Cortex of kidney (tissue), 1 donor: ENCODE measurements at places on chromosomes 3 and 15.

DNA sequence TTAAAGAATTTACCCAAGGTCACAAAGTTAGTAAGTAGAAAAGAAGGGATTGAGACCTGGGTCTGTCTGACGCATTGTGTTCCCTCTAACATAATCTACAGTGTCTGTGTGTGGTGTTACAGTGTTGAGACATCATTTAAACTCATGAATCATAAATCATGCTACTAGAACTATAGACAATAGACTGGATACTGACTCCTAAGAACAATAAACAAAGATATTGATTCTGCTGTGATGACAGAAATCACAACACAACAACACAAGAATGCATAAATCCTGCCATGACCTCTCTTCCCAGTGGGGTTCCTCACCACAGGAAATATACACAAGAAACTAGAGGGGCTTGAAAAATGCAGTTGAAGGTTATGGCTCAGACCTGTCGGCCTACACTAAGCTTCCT is 44.3 kb downstream of the TRIM69 start:
- no peak for DNase-seq

- no peak for DNase-seq
Measured at GRCh38 chr3:192993411-192993810, 75.8 kb upstream of the MB21D2 start.

GRCh38 chr3:40908612-40909011 is 290.7 kb upstream of the CTNNB1 start:
- DNase-seq: no peak

GRCh38 chr15:45657764-45658545 is 23.1 kb downstream of the SQOR start:
- DNase-seq: no peak

DNA sequence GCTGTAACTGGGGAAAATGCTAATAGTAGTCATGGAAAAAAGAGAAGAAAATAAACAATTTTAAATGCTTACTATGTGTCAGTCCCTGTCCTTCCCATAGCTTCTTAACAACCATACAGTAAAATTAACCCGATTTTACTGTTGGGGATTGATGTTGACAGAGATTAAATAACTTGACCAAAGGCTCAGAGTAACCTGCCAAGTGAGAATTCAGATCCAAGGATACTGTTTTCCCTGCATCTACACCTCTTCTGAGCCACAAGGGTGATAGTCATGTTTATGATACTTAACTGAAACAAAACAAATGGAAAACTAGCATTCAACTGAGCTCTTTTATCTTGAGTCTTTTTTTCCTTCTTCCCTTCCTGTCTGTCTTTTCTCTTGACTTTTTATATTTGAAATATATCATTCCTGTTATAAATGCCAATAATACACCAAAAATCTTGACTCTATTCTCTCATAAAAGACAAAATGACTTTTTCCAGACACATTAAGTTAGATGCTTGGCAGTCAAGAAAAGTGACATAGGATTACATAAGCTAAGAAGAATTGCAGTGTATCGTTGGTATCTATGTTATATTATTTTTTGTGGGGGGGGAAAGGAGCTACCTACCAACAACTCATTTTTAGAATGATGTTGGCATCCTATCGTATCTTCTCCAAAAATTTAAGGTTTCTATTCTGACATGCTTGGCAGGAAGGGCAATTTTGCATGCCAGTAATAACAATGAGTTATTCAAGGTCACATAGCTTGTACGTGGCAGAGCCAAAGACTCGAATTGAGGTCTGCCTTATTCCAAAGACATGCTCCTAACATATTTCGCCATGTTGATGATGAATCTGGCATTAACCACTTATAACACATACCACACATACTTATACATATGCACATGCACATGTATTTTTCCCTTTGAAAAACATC is 306.6 kb upstream of the KCNH8 start:
- DNase-seq: no peak

DNA sequence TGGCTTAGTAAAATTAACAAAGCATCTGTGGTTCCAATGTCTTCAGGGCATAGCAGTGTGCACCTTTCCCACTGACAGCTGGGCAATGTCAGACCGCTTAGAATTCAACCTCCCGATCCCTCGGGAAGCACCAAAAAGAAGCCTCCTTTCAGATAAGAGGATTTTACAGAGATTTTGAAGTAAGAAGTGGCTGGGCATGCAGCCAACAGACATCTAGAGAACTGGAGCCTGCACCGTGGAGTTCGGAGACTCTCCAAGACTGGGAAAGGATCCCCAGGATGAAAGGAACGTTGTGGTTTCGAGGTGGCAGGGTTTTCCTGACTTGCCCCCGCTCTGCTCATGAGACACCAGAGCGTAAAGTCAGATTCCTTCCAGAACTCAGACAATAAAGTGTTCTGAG is 5.3 kb downstream of the FAM174B start:
- DNase-seq: no peak

DNA sequence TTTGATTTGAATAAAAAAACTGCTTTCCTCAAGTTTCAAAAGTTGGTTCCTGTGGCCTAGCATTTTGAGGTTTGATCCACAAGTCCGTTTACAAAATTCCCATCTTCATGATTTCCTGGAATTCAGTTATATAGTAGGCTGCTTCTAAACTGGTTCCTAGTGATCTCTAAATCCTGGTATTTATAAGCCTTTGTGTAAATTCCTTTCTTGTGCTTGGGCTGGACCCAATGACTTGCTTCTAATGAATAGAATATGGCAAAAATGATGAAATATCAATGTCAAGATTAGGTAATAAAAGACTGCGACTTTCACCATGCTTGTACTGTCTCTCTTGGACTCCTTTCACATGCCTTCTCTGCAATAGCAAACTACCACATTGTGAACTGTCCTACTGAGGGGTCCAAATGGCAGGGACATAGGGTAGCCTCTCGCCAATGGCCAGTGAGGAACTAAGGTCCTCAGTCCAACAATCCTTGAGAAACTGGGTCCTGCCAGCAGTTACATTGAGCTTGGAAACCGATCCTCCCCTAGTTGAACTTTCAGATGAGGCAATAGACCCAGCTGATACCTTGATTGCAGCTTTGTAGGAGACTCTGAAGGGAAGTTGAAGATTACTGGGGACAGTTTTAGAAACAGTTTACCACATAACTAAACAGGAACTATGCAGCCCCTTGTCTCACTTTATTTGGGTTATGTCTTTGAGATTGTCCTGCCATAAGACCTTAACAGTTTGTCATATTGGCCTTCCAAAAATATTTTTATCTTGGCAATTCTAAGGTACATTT is 303.9 kb upstream of the TBC1D5 start:
- DNase-seq: no peak

DNA sequence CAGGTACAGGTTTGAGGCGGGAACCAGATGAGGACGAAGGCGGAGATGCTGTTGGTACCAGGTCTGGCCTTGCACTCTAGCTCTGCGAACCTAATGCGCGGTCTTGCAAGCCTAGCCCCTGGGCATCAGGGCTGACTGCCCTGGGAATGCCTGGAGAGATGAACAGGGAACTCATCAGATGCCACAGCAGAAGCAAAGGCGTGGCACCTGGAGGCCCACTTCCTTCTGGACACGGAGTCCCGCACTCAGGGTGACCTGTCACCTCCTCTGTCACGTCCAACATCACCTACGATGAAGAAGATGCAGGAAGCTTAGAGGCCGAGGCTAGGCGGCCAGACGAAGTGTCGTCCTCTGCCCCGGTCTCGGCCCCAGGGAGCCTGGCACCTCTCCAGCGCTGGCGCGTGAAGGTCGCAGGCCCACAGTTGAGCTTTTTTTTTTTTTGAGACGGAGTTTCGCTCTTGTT is 9.4 kb downstream of the RPLP1 start:
- no peak for DNase-seq

DNA sequence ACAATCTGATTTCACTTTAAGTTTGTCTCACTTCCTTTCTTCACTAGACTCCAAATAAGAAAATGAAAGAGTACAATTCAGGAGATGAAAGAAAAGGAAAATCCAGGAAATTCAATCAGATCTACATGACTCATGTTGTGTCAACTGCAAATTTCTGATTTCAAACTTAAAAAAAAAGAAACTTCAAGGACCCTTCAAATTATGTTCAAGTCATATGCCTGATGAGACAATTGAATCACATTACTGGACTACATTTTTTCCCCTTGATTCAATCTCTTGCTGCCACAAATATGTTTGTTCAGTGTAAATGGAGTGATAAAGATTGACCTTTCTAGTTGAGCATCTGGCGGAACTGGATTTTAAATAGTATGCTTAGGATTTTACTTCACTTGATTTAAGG is 37.4 kb downstream of the FRMD5 start:
- no peak for DNase-seq

- no peak for DNase-seq
Measured at GRCh38 chr15:42592716-42593115, 17.3 kb downstream of the STARD9 start.

DNA sequence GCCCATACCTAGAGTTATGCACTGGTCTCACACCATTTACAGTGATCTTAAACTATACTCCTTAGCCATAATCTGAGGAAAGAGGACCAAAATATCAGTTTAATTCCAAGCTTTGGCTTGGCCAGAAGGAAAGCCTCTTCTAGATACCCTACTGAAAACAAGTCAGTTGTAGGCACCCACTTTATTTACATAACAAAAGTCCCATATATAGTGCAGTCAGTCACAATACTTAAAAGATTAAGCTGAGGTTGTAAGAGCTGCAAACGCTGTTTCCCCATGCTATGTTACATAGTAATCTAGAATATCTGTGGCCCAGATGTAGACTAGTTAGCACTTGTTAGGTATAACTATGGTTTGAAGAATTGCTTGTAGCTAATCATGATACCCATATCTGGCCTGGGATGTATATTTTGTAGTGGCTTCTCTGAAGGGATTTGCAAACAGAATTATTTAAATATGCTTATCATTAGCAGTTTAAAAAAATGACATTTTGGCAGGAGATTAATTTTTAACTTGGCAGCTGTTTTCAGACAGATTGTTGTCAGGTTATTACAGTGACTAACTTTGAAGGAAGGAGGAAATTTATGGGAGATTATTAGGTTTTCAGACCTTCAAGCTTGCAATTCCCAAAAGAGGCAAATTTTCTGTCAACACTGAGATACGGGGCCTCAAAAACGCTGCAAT is 160.4 kb upstream of the SLC2A2 start:
- DNase-seq: no peak

DNA sequence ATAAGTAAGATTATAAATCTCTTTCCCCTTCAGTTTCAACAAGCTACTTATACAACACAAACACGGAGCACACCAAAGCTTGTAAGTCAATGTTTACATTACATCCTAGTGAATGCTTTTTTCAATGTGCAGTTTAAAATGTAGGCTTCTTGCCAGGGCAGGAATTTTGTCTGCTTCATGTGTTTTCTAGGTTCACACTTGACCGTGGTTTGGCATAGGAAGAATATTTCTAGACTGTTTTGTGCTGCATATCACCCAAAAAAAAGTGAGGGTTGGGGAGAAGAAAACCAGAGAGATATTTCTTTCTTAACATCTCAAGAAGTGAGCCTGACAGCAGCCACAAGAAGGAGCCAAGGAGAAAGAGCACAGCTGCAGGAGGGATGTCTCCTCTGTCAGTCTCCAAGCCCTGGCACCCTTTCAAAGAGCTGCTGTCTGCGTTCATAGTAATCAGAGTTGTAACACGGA is 255.8 kb downstream of the MEIS2 start:
- DNase-seq: no peak

GRCh38 chr15:65836665-65837064 is 32.6 kb upstream of the RAB11A start:
- DNase-seq: no peak

DNA sequence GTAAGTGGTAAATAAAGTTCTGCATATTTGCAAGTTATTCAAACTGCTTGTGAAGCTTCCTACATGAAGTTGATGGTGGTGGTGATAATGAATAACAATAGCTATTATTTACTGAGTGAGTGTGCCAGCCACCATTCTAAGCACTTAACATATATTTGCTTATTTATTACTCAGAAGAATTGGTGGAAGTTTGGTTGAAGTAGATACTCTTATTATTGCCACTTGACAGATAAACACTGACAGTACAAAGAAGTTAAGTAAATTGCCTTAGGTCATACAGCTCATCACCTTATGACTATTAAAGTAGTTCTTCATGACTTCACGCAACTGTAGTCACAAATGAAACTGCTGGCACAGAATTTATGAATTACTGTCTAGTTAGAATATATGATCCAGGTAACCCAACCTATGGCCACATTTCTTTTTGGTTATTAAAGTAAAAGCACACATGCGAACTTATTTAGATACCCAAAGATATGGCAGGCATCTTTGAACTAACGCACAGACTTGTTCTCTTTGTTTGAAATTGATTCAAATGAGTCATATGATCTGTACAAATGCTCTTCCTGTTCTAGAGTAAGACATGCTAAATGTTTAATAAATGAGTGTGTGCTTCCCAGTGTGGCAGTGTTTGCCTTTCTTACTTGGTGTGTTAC is 99.8 kb upstream of the NR2F2 start:
- no peak for DNase-seq

DNA sequence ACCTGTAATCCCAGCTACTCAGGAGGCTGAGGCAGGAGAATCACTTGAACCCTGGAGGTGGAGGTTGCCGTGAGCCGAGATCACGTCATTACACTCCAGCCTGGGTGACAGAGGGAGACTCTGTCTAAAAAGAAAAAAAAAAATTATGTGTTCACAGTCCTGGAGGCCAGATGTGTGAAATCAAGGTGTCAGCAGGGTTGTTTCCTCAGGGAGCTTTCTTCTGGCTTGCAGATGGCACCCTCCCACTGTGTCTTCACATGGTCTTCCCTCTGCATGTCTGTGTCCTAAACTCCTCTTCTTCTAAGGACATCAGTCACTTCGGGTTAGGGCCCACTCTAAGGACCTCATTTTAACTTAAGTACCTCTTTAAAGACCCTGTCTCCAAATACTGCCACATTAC is 56.1 kb upstream of the UBE2E1 start:
- no peak for DNase-seq

GRCh38 chr15:39358441-39359041 is 222.3 kb upstream of the THBS1 start:
- DNase-seq: no peak

GRCh38 chr3:46955801-46956259 is 20.7 kb downstream of the CCDC12 start:
- DNase-seq: no peak

DNA sequence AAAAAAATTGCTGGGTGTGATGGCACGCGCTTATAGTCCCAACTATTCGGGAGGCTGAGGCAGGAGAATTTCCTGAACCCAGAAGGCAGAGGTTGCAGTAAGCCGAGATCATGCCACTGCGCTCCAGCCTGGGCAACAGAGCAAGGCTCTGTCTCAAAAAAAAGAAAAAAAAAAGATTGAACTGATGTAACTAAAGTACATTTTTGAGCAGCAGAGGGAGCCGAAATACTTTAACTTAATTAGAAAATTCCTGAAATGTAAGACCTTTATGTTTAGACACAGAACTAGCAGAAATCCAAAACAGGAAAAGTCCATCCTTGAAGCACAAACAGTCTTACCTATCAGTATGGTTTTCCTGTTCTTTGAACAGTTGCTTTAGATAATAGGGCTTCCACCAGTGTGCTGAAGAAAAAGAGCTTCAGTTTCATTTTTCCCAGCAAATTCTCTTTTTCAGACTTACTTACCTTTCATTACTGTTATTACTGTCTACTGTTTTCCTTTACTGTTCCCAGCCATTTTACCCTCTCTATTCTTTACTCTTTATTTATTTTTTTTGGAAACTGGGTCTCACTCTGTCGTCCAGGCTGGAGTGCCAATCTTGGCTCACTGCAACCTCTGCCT is 33.4 kb upstream of the ZNF609 start:
- DNase-seq: no peak

- no peak for DNase-seq
Measured at GRCh38 chr3:117695871-117696645, 986.5 kb downstream of the TUSC7 start.
